Activated T-cell treated with anti-CD3 and anti-CD28 coated beads, Interleukin-2, amount 50 U/mL, for 48 hours (primary cell): ENCODE measurements at places on chromosomes 11 and 22.
A peak's percentile ranks its signal among the peaks of the same experiment; 100 is the strongest.

DNA sequence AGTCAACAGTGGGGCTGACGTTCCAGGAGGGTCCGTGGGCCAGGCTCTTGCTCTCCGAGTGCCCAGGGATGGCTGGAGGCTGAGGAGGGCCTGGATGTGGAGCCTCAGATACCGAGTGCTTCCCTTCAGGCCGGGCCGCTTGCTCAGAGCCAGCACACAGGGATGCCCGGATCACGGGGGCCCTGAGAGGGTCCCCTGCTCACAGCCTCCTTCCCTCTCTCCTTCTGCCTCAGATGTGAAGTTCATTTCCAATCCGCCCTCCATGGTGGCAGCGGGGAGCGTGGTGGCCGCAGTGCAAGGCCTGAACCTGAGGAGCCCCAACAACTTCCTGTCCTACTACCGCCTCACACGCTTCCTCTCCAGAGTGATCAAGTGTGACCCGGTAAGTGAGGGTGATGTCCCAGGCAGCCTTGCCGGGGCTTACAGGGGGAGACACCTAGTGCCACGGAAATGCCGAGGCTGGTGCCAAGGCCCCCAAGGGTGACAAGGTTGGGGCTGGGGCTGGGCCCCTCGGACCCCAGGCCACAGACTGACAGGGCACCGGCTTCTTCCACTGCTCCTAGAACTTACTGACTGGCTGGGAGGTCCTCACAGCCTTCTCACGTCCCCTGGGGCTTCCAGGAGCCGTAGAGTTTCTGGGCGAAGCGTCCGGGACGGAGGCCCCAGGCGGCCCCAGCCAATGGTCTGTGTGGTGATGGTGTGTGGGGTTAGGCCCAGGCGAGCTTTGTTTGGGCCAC, 7.0 kb downstream of the CCND1 start:
- no peak for DNase-seq

DNA sequence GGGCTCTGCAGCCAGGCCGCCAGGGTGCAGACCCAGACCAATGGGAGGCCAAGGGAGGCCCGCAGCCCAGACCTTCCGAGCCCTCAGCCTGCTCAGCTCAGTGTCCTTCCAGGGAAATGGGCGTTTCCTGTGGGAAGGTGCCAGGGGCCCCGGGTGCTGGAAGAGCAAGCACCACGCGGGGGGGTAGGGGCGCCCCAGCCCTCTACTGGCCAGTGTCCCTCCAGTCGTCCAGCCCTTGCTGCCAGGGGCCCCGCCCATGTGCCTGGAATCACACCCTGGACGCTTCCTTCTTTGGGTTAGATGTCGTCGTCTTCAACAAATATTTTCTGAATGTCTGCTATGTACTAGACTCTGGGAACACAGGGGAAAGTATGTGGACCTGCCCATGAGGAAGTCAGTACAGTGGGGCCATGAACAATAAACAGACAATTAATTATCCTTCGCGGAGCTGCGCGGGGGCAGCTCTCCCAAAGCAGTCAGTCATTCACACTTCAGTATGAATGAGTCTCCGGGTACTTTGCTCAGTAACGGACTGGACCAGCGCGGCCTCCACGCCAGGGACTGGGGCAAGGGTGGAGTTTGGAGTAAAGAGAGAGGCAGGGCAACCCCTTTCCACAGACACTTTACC, 60.2 kb downstream of the CDKN1C start:
- DNase-seq, result no peak

DNA sequence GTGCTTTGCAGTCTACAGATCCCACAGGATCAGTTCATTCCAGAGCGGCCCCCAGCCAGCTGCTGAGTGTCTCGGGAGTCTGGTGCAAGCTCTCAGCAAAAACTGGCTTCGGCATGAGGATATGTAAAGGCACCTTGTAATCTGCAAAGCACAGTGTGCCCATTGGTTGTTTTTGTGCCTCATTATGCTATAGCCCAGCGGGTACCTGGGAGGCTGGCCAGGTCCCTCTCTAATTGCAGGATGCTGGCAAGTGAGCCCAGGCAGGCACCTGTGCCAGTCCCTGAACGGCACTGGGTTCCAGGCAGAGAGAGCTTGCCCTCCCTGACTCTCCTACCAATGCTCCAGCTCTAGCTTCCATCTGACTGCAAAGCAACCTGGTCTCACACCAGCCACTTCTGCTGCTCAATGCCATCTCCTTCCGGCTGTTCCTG, 128.7 kb downstream of the DSCAML1 start:
- DNase-seq, result no peak

- no peak for DNase-seq
Measured at GRCh38 chr11:7278314-7278917, 26.7 kb downstream of the SYT9 start.

- no peak for DNase-seq
Measured at GRCh38 chr11:15911377-15912044, 444.8 kb downstream of the SOX6 start.

DNA sequence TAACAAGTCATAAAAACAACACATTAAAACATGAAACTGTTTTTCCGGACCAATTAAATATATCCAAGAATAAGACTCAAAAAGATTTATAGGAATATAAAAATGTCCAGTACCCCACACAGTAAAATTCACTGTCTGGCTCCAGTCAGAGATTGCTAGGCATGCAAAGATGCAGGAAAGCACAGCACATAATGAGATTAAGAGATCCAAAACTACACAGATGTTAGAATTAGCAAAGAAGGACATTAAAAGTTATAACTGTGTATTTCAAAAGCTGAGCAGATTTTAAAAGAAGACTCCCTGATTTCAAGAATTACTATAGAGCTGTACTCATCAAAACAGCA, 13.6 kb downstream of the LRRC75B start:
- no peak for DNase-seq

GRCh38 chr22:31333641-31334040, 12.5 kb downstream of the PATZ1 start:
- DNase-seq, result no peak

- DNase-seq, result no peak
Measured at GRCh38 chr11:128590587-128590986, 3.2 kb upstream of the ETS1 start.

GRCh38 chr11:15745266-15745665, 611.1 kb downstream of the SOX6 start:
- no peak for DNase-seq

DNA sequence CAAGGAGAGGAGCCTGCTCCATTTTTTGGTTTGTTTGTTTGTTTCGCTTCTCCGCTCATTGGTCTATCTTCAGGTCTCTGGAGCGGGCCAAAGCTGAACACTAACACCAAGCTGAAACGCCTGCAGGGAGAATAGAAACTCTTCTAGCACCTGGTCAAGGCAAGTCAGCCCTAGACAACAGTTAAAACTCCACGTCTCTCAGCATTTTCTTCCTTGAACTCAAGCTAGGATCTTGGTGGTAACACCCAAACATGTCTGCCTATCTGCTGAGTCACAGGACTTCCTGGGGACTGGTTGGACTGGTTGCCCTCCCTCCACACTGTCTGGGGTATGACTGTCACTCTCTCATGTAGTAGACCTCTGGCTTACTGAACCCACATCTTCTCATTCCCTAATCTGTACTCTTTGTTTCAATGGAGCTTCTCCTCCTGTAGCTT, 23.9 kb upstream of the RBFOX2 start:
- no peak for DNase-seq

GRCh38 chr11:67671211-67671520, 3.3 kb downstream of the ALDH3B2 start:
- DNase-seq, result no peak

GRCh38 chr11:85710917-85711316, 24.9 kb upstream of the CCDC89 start:
- DNase-seq, result no peak

DNA sequence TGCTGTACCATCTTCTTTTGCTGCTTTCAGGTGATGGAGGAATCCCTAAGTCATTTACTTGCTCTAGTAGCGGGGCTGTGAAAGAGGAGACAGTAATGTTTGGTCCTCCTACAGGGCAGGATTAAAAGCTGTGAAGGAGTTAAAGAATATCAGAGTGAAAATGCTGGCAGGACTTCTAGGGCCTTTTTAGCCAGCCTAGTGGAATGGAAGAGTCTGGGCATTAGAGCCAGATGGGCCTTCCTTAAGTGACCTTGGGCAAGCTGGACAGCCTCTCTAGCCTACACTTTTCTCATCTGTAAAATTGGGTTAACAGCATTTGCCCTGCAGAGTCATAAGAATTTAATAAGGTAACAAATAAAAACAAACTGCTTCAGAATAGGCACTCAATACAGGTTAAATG, 114.7 kb downstream of the RBFOX2 start:
- no peak for DNase-seq

DNA sequence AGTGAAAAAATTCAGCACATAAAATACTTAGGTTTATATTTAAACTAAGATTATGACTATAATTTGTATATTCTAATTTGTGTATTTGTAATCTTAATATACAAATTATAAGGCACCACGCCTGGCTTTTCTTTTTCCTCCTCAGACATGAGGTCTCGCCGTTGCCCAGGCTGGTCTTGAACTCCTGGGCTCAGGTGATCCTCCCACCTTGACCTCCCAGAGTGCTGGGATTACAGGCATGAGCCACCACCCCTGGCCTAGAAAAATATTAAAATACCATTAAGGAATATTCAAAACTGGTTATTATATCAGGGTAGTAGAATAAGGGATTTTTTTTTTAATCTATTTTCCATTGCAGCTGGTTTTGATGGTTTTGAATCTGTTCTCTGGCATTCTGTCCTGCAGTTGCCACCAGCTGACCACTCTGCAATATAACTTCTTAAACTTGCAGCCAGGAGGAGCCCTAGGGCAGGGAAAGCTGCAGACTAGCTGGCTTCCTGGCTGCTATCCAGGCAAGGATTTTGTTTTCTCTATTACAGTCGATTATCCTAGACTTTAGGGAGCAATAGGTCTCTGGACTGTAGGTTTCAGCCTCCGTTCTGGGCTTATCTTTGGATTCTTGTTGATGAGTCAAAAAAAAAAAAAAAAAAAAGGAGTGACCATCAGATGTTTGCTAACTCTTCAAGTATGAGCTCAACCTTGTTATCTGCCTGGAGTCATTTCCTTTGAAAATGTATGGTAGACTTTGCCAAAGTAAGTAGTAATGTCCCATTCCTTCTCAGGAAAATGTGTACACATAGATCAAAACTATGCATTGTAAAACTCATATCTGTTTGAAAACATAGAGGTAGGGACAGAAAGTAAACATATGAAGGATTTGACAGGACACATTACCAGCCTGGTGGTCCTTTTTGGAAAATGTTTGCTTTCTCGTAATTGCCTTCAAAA, 13.2 kb downstream of the POLA2 start:
- peak; percentile 35 for DNase-seq

DNA sequence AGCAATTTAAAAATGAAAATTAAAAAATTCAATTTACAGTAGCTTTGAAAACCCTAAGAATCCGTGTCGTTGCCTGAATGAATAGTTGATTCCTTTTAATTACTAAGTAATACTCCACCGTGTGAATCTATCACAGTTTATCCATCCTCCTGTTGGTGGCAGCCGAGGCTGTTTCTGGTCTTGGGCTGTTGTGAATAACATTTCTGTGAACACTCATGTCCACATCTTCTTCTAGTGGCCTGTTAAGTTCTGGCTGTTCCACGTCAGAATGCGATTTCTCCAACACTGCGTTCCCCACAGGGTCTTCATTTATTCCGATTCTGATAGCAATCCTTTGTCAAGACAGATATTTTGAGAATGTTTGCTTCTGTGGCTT, 223.0 kb downstream of the TBC1D22A start:
- no peak for DNase-seq

- no peak for DNase-seq
Measured at GRCh38 chr22:37037669-37038068, 13.9 kb upstream of the KCTD17 start.

- no peak for DNase-seq
Measured at GRCh38 chr22:40334060-40334459, 12.2 kb upstream of the ADSL start.

DNA sequence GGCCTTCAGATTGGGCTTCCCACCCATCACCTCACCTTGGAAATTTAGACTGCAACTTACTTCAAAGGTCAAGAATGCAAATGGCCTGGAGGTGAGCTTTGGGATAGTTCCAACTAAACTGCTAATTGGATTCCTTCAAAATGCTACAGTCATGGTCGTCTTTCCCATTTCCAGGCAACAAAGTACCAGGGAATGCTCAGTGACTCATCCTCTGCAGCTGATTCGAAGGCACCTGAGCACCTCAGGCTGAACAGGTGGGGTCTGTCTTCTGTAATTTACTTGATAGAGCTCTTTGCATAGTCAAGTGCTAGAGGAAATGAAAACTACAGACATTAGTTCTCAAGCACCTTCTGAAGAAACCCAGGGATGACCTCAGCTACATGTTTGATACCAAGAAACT, 20.5 kb upstream of the FSHB start:
- no peak for DNase-seq

GRCh38 chr11:20729597-20730105, 60.3 kb downstream of the NELL1 start:
- no peak for DNase-seq

GRCh38 chr11:120662071-120662676, 150.6 kb downstream of the GRIK4 start:
- no peak for DNase-seq

DNA sequence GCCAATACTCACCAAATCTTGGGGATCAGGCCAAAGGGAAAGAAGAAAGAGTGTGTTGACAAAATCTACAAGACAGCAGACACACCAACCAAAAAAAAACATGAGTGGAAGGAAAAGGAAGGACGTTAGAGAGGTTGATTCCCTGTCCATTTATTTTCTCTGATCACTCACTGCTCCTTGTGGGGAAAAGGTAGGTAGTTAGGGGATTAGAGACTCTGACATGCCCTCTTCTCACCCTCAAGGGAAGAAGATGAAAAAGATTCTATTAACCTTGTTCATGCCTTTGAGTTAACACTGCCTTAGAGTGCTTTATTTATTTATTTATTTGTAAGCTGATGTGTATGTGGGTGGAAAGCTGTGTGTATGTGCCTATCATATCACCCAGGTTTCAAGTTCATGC, at the start of gene OR52H1:
OR52H1 (minus strand) TSS at position 101 of the 400 bp plus-strand sequence. CDS start 3,035 bp downstream, outside the sequence.
- no peak for DNase-seq

DNA sequence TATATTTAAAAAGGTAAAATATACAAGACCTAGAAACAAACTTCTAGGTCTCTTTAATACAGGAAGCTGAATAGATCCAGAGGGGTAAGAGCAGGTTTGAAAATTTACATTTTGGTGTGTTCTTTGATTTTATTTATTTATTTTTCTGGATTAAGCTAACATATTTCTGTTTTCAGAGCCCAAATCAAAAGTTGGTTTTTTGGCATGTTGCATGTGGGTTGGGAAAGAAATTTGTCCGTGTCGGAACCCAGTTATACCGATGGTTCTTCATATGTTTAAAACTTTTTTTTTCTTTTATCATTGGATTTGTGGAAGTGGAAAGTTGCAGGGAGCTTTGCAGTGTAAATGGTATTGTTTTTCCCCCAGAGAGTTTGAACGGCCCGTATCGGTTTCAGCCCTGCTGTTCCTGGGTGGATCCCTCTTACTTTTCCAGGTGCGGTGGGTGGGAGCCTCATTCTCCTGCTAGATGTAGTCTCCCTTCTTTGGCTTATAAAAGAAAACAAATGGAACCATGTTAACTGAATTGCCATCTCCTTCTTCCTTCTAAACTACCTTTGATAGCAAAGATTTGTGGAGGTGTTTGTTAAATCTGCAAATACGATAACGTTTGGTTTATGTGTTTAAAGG, 746 bp downstream of the CTNND1 start:
- no peak for DNase-seq
